ENCODE measurements at places on chromosomes 16 and 17. TPM values are rescaled to one million over a fixed set of nuclear protein-coding genes. Genes with fewer than 3 reads are reported as not detected.

GRCh38 chr17:31915456-31916100 lies 14.1 kb upstream of the UTP6 start:
- DNase-seq, result no peak

DHX38 gene
- 78.0 TPM for polyA plus RNA-seq

IGSF6 gene
- polyA plus RNA-seq, result 7.0 TPM

KRT32 gene
- polyA plus RNA-seq, result not detected

GRCh38 chr16:59330019-59330670 lies 596.0 kb upstream of the GOT2 start:
- no peak for DNase-seq

NTN3 gene
- polyA plus RNA-seq, result 2.8 TPM

- DNase-seq, result no peak
Measured at GRCh38 chr16:53232826-53233529, 178.2 kb downstream of the CHD9 start.

TBX4 gene
- 152 TPM for polyA plus RNA-seq

DNA sequence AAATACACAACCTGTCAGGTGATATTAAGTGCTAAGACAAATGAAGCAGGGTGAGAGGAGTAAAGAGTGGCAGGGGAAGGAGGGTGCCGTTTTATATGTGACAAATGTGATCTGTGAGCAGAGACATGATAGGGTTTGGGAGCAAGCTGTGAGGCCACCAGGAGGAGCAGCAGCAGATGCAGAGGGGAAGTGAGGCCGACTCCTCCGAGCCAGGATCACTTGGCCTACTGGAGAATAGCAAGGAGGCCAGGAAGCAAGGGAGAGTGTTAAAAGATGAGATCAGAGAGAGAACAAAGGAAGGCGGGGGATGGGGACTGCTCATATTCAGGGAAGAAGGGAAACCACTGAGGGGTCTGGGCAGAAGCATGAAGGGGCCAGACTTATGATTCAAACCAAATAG lies 129.4 kb downstream of the TANGO6 start:
- no peak for DNase-seq

PIRT gene
- 0.05 TPM for polyA plus RNA-seq

- DNase-seq, result no peak
Measured at GRCh38 chr17:4557626-4558346, 2.6 kb downstream of the GGT6 start.

HSD17B1 gene
- 4.9 TPM for polyA plus RNA-seq

- DNase-seq, result no peak
Measured at GRCh38 chr17:60916043-60916442, 238.4 kb downstream of the BCAS3 start.

- DNase-seq, result no peak
Measured at GRCh38 chr16:11535494-11535893, 51.2 kb downstream of the LITAF start.

- no peak for DNase-seq
Measured at GRCh38 chr16:24820522-24820921, 25.2 kb upstream of the SLC5A11 start.

DNA sequence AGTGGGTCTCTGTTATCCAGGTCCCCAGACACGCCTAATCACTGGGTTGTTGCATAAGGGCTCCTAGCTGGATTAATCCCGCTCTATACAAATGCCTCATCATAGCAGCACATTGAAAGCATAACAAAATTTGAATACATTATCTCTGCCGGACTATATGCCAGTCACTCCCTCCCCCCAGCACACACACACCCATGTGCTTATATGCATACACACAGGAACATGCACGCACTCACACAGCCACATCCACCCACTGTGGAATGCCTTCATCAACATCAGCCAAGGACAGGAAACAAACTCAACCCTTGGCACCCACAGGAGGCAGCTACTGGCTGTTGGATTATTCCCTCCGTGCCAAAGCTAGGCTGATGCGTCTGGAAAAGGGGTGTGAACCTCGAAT lies 3.5 kb upstream of the CDH13 start:
- DNase-seq, result no peak

BEAN1 gene
- 9.5 TPM for polyA plus RNA-seq

DNA sequence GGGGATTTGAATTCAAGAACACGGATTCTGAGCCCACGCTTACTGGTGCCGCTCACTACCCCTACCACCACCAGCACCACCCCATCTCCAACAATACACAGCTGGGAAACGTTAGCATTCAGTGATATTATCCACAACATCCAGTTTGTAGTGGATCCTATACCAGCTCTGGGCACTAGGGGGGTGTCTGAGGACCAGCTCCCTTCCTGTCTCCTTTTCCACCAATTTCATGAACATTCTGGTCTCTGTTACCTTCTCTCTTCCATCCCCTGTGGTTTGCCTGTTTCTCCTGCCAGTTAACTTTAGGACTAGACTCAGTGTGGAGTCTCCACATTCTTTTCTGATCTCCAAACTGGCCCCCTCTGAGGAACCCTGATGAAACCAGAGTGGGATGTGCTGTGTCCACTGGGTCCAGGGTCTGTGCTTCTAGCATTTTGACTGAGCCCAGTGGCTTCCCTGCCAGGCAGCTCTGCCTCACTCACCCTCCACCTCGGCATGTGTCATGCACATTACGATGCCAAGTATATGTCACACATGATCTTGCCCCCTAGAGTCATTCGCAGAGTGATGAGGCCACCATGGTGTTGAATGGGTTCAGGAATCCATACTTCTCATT lies 187.0 kb upstream of the CDH13 start:
- DNase-seq, result no peak

GRCh38 chr17:66025551-66025950 lies 166.4 kb downstream of the CEP112 start:
- DNase-seq, result no peak

C16orf95 gene
- polyA plus RNA-seq, result 2.7 TPM

DNA sequence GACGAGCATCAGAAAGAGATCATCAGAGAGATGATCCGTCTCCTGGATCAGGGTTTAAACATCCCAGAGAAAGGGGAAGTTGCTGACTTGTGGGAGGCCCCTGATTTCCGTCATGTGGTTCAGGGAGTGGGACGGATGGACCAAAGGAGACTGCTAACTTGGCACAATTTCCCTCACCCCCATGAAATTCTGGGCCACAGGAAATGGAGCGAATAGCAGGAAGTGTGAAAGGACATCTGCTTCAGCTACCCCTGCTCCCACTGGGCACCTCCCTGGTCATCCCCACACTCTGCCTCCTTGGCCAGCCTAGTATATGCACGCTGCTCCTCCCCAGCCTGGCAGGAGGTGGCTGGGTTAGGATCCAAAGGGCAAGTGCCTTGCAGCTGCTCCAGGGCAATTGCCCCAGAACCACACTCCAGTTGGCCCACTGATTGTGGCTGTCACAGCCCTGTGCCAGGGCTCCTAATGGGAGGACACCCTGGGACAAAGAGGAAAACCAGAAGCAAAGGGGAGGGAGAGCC lies 1.3 kb downstream of the ARRB2 start:
- DNase-seq, result no peak

SCARF1 gene
- polyA plus RNA-seq, result 20.4 TPM

TBC1D26 gene
- 0.21 TPM for polyA plus RNA-seq

DNA sequence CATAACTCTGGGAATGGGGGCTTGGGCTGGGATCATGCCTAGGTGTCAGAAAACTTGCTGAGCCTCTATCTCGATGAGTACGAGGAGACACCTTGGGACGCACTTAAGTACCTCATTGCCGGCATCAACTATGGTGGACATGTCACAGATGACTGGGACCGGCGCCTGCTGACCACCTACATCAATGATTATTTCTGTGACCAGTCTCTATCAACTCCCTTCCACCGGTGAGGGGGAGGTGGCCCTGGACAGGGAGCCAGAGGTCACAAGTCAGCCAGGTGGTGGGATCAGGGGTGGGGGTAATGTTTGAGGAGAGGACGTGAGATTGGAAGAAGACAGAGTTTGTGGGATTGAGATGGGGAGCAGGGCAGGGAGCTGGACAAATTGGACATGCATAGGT lies 3.4 kb upstream of the KDM6B start:
- no peak for DNase-seq

DNA sequence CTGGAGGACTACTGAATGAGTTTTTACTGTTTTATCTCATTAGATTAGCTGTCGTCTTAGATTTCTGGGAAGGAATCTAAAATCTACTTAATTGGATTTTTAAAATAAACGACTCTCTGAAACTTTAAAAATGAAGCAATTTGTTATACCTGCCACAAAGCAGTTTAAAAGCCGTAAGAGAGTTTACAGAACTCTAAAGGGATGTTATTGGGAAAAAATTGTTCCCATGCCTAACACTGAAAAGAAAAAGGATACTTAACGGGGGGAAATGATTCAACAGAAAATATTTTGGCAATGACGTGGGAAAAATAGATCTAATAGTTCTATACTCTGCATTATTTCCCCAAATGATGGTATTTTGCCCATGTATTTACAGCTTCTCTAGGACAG lies 27.0 kb downstream of the ARHGAP17 start:
- DNase-seq, result no peak

DNA sequence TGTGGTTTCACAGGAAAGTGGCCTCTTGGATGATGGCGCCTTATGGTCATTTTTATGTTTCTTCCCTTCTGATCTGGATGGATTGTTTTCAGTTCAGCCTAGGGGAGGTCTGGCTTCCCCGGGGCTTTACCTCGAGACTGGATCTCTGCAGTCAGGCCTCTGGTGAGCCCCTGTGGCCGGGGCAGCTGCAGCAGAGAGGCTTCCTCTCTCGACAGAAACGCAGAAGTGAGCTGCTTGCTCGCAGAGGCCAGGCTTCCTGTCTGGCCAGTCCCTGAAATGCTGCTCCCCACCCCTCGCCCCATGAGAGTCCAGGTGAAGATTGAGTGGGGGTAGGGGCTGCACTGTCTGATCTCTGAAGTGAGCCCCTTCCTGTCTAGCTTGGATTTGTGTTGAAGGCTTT lies 44.0 kb downstream of the PLCG2 start:
- no peak for DNase-seq

SOCS1 gene
- polyA plus RNA-seq, result 19.9 TPM

- no peak for DNase-seq
Measured at GRCh38 chr17:73851091-73851490, 206.8 kb upstream of the SDK2 start.

GPR179 gene
- 0.49 TPM for polyA plus RNA-seq

DNA sequence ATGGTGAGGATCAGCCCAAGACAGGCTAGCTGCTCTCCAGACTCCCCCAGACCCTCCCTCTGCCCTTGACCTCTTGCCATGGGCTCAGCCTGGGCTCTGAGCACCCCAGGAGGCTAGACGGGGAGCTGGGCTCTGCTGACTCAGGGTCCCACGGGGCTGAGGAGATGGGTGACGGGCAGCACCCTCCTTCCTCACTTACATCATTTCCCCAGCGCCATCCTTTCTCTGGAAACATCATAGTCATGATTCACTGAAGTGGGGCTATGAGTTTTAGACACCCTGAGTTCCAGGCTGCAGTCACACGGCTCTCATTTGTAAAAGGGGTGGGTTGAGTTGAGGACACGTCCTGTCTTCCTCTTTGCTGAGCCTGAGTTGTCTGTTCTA lies 3.0 kb upstream of the ITGAX start:
- no peak for DNase-seq

KRTAP2-3 gene
- polyA plus RNA-seq, result not detected

GRCh38 chr17:28485049-28485448 lies 11.6 kb downstream of the SLC13A2 start:
- DNase-seq, result no peak

B4GALNT2 gene
- polyA plus RNA-seq, result 0.51 TPM

UNC13D gene
- 37.8 TPM for polyA plus RNA-seq
